ENCODE measurements at places on chromosomes 4 and X. TPM values are rescaled to one million over a fixed set of nuclear protein-coding genes. Genes with fewer than 3 reads are reported as not detected.

DNA sequence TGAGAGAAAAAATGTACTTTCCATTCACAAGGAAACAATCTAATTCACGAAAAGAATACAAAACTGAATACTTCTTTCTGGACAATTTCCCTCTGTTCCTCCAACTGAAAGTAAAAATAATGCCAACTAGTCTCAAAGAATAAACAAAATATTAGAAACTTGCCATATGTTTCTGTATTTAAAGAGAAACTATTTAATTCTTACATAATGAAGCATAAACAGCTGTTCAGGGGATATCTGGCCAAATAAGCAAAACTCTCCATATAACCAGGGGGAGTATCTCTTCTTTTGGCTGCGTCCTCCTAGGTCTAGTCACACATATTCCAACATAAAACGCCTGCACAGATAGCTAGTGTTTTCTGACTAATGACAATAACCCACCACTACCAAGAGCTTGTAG, 805 bp downstream of the GATB start:
- H3K36me3 ChIP-seq = peaks cover 10% of the 10 kb centered on the region
- no peak overlapping the region for H3K27ac ChIP-seq
- H3K27me3 ChIP-seq = no peaks in the 10 kb centered on the region
- no peak for DNase-seq
- H3K4me1 ChIP-seq = peaks cover 10% of the 10 kb centered on the region
- H3K4me3 ChIP-seq = peak overlapping the region; percentile 90

GRCh38 chrX:115419069-115419468, 129.6 kb downstream of the LUZP4 start:
- H3K4me1 ChIP-seq = no peaks in the 10 kb centered on the region
- H3K4me3 ChIP-seq = no peak overlapping the region
- H3K27ac ChIP-seq = no peak overlapping the region
- DNase-seq = no peak

GRCh38 chrX:24306440-24306839, 7.4 kb downstream of the SUPT20HL2 start:
- H3K36me3 ChIP-seq = no peaks in the 10 kb centered on the region
- no peaks in the 10 kb centered on the region for H3K4me1 ChIP-seq
- H3K27me3 ChIP-seq = no peaks in the 10 kb centered on the region
- DNase-seq = no peak
- H3K4me3 ChIP-seq = no peak overlapping the region

- no peaks in the 10 kb centered on the region for H3K36me3 ChIP-seq
- H3K27me3 ChIP-seq = no peaks in the 10 kb centered on the region
- H3K4me1 ChIP-seq = no peaks in the 10 kb centered on the region
- peak; percentile 13 for DNase-seq
- no peak overlapping the region for H3K27ac ChIP-seq
Measured at GRCh38 chrX:118254611-118255010, 91.3 kb upstream of the WDR44 start.

DNA sequence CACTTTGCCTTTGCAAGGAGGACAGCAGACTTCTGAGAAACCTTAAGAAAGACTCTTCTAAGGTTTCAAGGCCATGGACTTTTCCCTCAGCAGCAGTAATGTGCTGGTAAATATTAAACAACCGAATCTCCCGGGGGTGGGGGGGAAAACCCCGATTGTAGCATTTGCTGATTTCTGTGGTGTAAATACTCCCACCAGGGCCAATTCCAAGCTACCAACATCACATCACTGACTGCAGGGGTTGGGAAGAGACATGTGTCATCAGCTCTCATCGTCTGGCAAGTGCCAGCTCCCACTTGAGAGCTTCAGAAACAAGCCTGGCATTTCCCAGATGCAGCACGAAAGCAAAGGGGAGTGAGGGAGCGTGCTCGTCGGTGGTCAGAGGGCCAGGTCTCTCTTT, 101.2 kb downstream of the BCOR start:
- no peak overlapping the region for H3K27ac ChIP-seq
- H3K4me1 ChIP-seq = no peaks in the 10 kb centered on the region
- DNase-seq = no peak
- no peaks in the 10 kb centered on the region for H3K36me3 ChIP-seq

- H3K36me3 ChIP-seq = no peaks in the 10 kb centered on the region
- H3K4me1 ChIP-seq = no peaks in the 10 kb centered on the region
- no peak overlapping the region for H3K27ac ChIP-seq
Measured at GRCh38 chr4:19686456-19686855, 565.2 kb upstream of the SLIT2 start.

GRCh38 chr4:12421364-12421763, 992.7 kb upstream of the HS3ST1 start:
- no peaks in the 10 kb centered on the region for H3K36me3 ChIP-seq
- no peaks in the 10 kb centered on the region for H3K27me3 ChIP-seq
- H3K27ac ChIP-seq = no peak overlapping the region

DNA sequence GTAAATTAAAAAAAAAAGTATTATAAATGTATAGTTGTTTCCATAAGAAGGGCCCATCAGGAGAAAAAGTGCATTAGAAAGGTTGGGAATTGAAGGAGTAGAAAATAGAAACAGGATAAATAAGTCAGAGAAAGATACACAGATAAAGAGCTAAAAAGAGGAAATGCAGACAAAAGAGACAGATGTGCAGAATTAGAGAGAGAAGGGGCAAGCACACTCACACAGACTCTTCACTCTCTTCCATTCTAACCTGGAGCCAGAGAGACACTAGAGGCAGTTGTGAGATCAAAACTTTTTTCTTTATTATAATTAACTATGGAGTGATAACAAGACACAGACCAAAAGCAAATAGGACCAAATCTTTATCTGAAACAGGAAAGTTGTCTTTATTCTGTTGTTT, 134.1 kb downstream of the CEP135 start:
- H3K4me3 ChIP-seq = no peak overlapping the region
- no peak for DNase-seq
- no peak overlapping the region for H3K27ac ChIP-seq
- no peaks in the 10 kb centered on the region for H3K4me1 ChIP-seq
- H3K27me3 ChIP-seq = peaks cover 7% of the 10 kb centered on the region

DNA sequence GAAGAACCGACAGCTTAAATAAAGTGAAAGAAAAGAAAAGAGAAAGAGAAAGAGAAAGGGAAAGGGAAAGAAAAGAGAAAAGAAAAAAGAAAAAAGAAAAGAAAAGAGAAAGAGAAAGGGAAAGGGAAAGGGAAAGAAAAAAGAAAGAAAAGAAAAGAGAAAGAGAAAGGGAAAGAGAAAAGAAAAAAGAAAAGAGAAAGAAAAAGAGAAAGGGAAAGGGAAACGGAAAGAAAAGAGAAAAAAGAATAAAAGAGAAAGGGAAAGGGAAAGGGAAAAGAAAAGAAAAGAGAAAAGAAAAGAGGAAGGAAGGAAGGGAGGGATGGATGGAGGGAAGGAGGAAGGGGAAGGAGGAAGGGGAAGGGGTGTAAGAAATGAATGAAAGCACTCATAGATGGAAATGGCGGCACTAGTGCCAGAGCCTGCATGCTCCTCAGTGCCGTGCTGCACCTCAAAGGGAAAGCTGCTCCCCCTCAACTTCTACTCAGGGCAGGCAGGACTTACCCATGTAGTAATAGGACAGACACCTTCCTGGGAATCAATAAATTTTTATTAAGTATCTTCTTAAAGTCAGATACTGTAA, 70.7 kb downstream of the AFAP1 start:
- DNase-seq = no peak
- H3K27me3 ChIP-seq = no peaks in the 10 kb centered on the region
- H3K27ac ChIP-seq = peak overlapping the region; percentile 27

DNA sequence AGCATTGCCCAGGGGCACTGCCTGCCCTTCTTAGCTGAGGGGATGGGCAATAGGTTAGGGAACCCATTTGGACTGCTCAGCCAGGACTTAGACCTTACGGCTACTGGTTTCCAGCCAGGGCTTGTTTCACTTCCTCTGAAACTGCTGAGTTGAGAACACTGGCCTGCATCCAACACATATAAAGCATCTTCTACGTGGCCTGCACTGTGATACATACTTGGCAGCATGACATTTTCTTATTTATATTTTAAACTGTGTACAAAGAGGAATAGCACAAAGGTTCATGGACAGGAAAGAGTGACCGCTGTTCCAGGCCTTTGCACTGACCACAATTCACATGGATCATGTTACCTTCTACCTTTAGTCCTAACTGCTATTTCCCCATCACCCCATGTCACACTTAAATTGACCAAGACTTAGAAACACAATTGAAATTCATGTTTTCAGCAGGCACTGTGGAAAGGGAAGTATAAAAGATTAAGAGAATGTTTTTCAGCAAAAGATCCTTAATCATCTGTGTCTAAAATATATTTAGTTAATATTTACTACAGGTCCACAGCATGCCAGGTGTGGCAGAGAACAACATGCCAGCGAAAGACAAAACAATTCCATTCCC, 43.7 kb downstream of the NLGN4X start:
- no peaks in the 10 kb centered on the region for H3K36me3 ChIP-seq
- no peaks in the 10 kb centered on the region for H3K27me3 ChIP-seq
- H3K4me3 ChIP-seq = no peak overlapping the region
- no peak overlapping the region for H3K27ac ChIP-seq
- no peak for DNase-seq
- no peaks in the 10 kb centered on the region for H3K4me1 ChIP-seq

DNA sequence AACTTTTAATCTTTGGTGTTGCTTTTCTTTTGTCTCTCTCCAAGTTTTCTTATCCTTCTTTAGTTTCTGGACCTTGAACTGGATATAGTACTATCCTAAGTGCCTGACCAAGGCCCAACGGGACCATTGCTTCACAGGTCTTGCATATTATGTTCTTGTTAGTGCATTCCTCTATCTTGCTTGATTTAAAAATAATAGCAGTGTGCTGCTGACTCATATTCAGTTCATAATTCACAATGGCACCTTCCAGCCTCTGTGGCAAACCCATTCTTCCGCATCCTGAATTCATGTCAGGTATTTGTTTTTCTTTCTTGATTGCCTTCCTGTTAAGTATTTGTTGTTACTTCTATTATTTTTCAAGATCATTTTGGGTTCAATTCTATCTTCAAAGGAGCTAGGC, 197.1 kb upstream of the GIMD1 start:
- no peak for DNase-seq
- H3K36me3 ChIP-seq = no peaks in the 10 kb centered on the region
- no peaks in the 10 kb centered on the region for H3K4me1 ChIP-seq
- H3K27me3 ChIP-seq = no peaks in the 10 kb centered on the region
- H3K4me3 ChIP-seq = no peak overlapping the region

- H3K4me3 ChIP-seq = no peak overlapping the region
- H3K27ac ChIP-seq = no peak overlapping the region
- no peak for DNase-seq
- peaks cover 2% of the 10 kb centered on the region for H3K4me1 ChIP-seq
- no peaks in the 10 kb centered on the region for H3K27me3 ChIP-seq
- peaks cover 2% of the 10 kb centered on the region for H3K36me3 ChIP-seq
Measured at GRCh38 chr4:6956434-6957147, 47.0 kb downstream of the TBC1D14 start.

- no peaks in the 10 kb centered on the region for H3K36me3 ChIP-seq
- no peaks in the 10 kb centered on the region for H3K4me1 ChIP-seq
- no peak overlapping the region for H3K27ac ChIP-seq
- no peak for DNase-seq
- no peaks in the 10 kb centered on the region for H3K27me3 ChIP-seq
Measured at GRCh38 chr4:14087459-14087858, 459.9 kb upstream of the BOD1L1 start.

- H3K4me1 ChIP-seq = no peaks in the 10 kb centered on the region
- no peak overlapping the region for H3K27ac ChIP-seq
- H3K36me3 ChIP-seq = no peaks in the 10 kb centered on the region
- H3K27me3 ChIP-seq = no peaks in the 10 kb centered on the region
Measured at GRCh38 chr4:180675359-180675650, 1567.9 kb upstream of the TENM3 start.

GRCh38 chr4:5955201-5955821, 62.4 kb upstream of the CRMP1 start:
- no peaks in the 10 kb centered on the region for H3K4me1 ChIP-seq
- H3K27ac ChIP-seq = no peak overlapping the region
- H3K4me3 ChIP-seq = no peak overlapping the region
- no peaks in the 10 kb centered on the region for H3K36me3 ChIP-seq
- H3K27me3 ChIP-seq = peaks cover 11% of the 10 kb centered on the region

Gene EDA2R
- 0.26 TPM for total RNA-seq

Gene TCEAL1
- total RNA-seq = 9.7 TPM

Gene WNK3
- total RNA-seq = 0.68 TPM

Gene NUDT10
- total RNA-seq = not detected
